Stimulated activated CD4-positive, alpha-beta T cell treated with anti-CD3 and anti-CD28 coated beads, TNF-alpha, amount 100 ng/mL, for 1 hour (primary cell): ENCODE measurements at places on chromosomes 5 and 9.

GRCh38 chr9:75190762-75191161, 102.4 kb downstream of the OSTF1 start:
- DNase-seq, result no peak

DNA sequence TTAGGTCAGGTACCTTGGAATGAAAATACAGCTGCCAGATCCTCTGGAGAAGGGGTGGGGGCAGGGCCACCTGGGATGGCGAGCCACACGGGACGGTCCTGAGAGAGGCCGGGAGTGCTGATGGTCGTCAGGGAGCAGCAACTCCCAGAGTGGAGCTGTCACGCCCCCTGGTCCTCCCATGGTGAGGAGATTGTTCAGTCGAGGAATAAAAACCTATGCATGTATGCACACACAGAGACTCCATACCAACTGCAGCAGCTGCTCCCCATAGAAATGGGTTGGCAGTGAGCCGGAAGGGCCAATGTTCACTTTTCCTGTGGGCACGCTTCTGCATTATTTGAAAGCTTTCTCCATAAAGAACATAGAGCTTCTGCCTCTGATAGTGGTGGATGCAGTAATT, 45.2 kb upstream of the SEMA4D start:
- no peak for DNase-seq

GRCh38 chr5:61280205-61280604, 51.9 kb upstream of the ZSWIM6 start:
- DNase-seq, result no peak

- DNase-seq, result no peak
These were observed 272.2 kb downstream of the ANXA1 start for GRCh38 chr9:73423891-73424290.

DNA sequence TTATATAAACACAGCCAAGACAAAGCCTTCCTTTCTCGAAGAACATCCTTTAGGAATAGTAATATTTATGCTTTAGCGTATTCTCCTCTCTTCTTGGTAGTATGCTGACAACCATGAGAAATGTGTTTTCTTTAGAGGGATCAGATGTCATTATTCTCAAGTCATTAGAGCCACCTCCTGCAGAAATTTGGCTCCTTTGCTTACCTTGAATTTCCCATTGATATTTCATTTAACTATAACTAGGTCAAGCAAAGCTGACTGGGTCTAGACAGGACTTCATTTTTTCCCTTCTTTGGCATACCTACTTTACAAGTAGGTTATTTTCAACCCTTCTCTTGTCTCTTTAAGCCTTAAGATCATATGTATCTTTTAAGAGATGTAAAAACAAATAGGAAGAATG, 50.3 kb downstream of the SPATA31D1 start:
- no peak for DNase-seq

DNA sequence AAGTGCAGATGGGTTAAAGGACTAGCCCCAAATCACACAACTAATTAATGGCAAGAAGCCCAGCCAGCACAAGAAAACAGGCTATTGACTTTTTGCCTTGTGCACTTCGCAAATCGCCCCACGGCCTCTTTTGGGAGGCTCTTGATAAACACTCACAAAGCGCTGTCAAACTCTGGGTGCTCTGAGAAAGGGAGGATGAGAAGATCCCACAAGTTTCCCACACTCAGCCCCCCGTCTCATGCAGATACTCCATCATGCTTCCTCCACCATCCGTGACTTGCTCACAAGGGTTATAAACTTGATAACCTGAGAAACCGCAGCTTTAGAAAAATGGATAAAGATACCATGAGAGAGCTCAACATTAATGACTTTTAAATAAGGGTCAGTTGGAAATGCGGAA, 219.7 kb downstream of the EBF1 start:
- DNase-seq, result no peak

- no peak for DNase-seq
These were observed 94.7 kb upstream of the OSMR start for GRCh38 chr5:38751103-38751502.

GRCh38 chr5:173778784-173779304, 109.3 kb upstream of the CPEB4 start:
- DNase-seq, result no peak

DNA sequence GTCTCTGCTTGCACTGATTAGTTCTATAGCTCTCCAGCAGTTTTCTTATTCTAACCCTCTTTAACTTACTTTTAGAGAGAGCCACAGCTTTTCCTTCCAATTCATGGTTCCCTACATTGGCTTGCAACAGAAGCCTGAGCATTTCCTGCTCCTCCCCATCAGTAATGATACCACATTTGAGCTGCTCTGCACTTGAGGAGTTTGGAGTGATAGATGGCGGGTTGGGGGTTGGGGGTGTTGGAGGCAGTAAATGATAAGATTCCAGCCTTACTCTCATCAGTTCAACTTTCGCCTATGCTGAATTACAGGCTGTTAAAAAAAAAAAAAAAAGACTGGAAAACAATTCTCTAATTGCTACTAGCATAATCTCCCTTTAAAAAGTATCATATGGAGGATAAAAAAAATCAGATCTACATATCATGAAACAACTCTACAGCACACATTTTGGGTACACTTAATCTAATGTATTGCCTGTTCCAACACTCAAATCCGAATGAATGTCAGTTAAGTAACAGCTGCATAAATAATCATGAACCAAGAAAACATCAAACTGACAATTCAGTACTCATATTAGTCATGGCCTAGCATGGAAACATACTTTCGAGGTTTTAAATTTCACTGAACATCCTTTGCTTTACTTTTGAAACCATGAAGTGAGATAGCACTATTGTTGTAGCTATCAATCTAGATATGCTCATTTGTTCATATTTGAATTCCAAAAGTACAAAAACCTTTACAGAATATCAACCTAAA, 224.7 kb downstream of the NFIB start:
- DNase-seq, result no peak

GRCh38 chr9:94921092-94921471, 194.6 kb downstream of the AOPEP start:
- DNase-seq, result no peak

- DNase-seq, result no peak
These were observed 9.0 kb upstream of the DMRT3 start for GRCh38 chr9:967436-967835.

DNA sequence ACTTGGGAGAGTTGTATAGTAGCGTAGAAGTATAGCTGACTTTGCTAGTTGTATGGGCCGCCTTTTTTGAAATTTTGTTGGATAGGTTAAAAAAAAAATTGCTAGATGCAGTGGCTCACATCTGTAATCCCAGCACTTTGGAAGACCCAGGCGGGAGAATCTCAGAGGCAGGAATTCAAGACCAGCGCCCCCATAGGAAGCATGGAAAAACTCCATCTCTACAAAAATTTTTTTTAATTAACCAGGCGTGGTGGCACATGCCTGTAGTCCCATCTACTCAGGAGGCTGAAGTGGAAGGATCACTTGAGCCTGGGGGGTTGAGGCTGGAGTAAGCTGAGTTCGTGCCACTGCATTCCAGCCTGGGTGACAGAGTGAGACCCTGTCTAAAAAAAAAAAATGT, 59.2 kb downstream of the SMC5 start:
- DNase-seq, result no peak
